Bronchial smooth muscle cell (primary cell): ENCODE measurements at places on chromosomes 16 and 17. TPM values are rescaled to one million over a fixed set of nuclear protein-coding genes. Genes with fewer than 3 reads are reported as not detected.

Gene OR3A3
- not detected in 2 replicates for total RNA-seq

Gene CD300LB
- total RNA-seq = not detected in 2 replicates

Gene RAP1GAP2
- total RNA-seq = under 0.01 and 3.5 TPM in 2 replicates

Gene SRCAP
- 13.7 and 16.5 TPM in 2 replicates for total RNA-seq

Gene HBA2
- not detected in 2 replicates for total RNA-seq

Gene PRRT2
- total RNA-seq = 1.9 and 4.4 TPM in 2 replicates

Gene ASGR1
- 0.86 and 1.6 TPM in 2 replicates for total RNA-seq

Gene HYDIN
- 0.26 and 0.63 TPM in 2 replicates for total RNA-seq

Gene MRPL38
- 21.5 and 26.8 TPM in 2 replicates for total RNA-seq

Gene KIAA0753
- total RNA-seq = 8.2 and 9.0 TPM in 2 replicates

Gene TBC1D3C
- total RNA-seq = 1.5 TPM in 1 of 2 replicates, not detected in the other

Gene KIAA0513
- 26.3 and 48.2 TPM in 2 replicates for total RNA-seq

Gene ARHGAP44
- 0.95 and 1.0 TPM in 2 replicates for total RNA-seq

Gene CPHXL2
- total RNA-seq = not detected in 2 replicates

Gene NBR1
- total RNA-seq = 72.9 and 100 TPM in 2 replicates

Gene SLC16A6
- total RNA-seq = 0.09 and 0.32 TPM in 2 replicates

Gene ABCC3
- total RNA-seq = 1.8 and 2.5 TPM in 2 replicates
